ENCODE measurements at places on chromosomes 3 and 15. TPM values are rescaled to one million over a fixed set of nuclear protein-coding genes. Genes with fewer than 3 reads are reported as not detected.

DNA sequence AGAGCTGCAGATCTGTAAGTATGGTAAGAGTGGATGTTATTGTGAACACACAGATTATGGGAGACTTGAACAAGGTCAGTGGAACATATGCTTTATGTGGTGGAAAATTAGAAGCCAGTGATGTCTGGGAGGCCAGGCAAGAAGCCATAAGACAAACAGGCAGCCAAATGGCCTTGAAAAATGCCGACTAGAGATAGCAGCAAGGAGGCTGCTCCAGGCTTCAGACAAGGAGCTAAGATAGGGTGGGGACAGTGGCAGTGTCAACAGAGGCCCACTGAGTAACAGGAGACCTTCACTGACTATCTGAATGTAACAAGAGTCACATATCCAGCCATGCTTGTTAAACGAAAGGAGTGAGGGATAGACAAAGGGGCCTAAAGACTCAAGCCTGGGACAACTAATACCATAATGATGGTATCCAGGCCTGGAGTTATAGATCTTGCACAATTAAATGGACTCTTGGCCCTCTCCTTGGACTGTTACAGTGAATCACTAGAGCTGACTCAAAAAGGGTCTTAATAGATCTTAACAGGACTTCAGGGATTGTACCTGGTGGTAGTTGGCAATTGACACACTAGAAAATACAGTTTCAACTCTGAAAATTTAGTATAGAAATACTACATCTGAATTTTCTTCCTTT is 50.6 kb downstream of the CFAP20DC start:
- no peak for DNase-seq

DNA sequence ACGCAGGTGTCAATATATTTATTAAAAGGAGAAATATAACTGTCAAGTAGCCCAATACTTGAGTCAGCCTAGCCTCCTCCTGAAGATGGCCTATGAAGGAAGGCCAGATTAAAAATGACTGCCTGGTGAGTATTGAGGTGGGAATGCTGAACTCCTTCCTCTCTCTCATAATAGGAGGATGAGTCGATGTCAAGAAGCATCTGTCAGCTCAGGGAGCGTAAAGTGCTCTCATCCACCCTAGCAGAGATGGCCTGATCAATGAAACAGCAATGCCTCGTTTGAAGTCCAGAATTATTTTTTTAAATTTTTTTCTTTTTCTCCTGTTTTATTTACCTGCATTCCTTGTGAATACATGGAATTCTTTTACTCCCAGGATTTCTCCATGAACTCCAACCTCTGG is 58.3 kb downstream of the SCN10A start:
- DNase-seq, result no peak

DNA sequence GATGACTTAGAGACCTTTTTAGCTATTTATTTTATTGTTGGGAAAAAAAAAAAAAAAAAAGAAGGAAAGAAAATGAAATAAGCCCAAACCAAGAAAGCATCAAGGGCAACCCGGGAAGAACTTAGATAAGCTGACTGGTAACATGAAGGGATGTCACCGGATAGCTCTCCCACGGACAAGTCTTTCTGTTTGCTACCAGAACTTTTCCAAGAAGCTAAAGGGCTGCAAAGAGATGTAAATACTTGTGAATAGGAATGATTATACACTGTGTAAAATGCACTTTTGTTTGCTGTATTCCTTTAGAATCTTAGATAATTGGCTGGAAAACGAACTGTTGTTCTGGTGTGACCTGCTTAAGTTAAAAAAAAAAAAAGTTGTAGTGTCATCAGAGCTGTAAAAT is 2.8 kb downstream of the FOXB1 start:
- no peak for DNase-seq

DNA sequence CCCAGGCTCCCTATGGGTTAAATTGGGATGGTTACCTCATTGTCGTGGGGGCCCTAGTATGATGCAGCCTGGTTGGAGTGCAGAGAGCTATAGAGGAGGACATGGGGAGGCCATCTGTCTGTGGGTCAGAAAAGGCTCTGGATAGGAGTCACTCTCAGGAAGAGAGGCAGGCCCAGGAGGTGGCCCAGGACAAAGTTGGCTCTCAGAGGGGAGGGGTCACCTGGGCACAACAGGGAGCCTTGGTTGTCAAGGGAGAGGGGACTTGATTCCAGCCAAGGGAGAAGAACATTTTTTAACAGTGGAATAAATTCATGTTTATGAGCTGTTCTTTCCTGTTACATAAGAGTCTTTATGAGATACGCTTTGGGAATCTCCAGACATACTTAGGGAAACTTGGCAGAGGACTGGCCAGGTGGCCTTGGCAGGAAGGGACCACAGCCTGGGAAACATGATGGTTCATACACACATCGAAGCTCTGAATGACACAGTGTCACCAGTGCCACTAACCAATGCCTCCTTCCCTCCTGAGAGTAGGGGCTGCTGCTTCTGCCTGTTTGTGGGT is 27.5 kb upstream of the LCTL start:
- DNase-seq, result no peak

DNA sequence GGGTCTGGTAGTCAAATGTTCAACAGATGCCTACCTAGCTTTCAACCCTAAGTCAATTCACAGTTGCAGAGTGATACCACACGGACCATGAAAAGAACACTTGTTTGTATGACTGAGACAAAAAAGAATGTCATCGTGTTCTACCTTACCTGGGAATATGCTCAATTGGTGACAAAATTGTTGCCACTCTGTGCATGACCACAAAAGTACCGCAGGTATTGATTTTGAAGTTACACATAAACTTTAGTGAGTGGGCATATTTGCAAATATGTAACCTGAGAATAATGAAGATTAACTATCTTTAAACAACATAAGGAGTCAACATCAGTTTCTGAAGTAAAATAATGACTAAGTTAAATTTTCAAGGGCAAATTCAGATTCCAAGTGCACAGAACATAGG is 53.4 kb upstream of the SNRPN start:
- DNase-seq, result no peak

GRCh38 chr15:57149196-57149595 is 227.1 kb upstream of the CGNL1 start:
- no peak for DNase-seq

- no peak for DNase-seq
Measured at GRCh38 chr15:90205886-90206285, 4.8 kb downstream of the SEMA4B start.

DNA sequence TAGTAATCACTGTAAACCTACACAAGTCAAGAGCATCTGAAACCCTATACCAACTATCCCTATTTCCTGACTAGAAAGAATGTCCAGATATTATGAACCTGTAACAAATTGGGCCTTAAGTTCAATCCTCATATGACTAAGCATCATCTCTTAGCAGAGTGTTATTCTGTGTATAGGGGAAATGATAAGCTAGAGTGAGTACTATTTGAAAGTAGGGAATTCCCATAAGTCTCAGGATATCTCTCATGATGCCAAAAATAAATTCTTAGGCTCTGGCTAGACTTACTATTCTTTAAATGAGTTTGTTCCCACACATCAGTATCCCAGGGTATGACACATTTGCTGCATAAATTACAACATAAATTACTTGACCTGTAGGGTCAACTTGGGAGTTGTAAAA is 15.3 kb downstream of the MRPL47 start:
- no peak for DNase-seq

GRCh38 chr3:10888518-10889090 is 72.6 kb downstream of the SLC6A11 start:
- no peak for DNase-seq

GRCh38 chr3:23796518-23796917 is 9.2 kb upstream of the UBE2E1 start:
- no peak for DNase-seq

DNA sequence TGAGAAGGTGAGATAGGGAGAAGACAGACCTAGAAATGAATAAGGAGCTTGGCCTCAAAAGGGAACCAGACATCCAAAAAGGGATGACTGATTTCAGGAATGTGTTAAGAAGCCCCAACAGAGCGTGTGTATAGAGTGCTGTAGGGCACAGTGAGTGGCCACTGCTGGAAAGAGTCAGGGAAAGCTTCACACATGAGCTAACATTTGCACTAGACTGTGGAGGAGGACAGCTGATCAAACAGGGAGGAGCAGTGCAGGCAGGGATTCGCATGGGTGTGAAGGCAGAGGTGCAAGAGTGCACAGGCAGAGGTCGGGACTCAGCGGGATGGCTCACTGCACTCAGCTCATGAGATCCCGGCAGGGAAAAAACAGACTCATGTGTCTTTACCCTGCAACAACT is 61.8 kb downstream of the NPTN start:
- no peak for DNase-seq

DNA sequence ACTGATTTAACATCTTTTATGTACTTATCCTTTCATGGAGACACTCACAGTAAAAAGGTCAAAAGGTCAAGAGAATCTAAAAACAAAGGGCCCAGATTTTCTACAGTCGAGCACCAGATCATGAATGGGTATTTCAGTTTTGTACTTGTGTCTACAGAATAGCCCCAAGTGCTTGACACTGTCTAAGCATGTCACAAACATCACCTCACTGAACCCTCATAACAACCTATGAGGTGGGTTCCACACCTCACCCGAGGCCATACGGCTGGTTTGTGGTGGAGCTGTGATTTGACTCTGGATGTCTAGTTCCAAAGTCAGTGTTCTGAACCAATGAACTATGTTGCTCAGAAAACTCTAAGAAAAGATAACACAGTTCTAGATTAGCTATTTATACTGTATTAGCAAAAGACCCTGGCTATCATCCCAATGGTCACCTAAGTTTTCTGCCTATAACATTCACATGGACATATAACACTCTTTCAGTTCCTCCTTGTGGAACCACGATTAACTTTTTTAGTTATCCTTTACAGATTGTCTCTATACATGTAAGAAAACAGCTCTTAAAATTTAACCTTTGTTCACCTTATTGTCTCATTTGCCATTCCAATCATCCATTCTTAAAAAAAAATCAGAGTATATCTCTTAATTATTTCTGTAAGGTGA is 25.5 kb downstream of the TM6SF1 start:
- DNase-seq, result no peak

DNA sequence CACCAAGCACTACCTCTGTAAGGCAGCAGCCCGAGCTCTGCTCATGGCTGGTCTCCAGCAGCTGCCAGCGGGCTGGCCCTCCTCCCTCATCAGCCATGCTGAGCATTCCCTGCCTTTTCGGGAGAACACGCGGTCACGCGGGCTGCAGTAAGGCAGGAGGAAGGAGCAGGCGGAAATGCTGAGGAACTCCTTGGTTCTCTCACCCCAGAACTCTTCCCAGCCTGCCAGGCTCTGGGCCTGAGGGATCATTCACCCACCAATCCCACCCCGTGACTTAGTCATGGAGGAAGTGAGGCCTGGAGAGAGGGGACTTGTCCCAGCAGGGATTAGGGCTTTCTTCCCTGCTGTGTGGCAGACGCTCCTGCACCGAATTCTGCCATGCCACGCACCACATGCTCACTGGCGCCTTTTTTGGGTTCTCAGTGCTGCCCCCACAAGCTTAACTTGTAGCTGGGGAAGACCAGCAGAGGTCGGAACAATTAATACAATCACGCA is 42.9 kb upstream of the RPL32 start:
- DNase-seq, result no peak

- no peak for DNase-seq
Measured at GRCh38 chr15:63447017-63447676, 57.2 kb upstream of the USP3 start.

DNA sequence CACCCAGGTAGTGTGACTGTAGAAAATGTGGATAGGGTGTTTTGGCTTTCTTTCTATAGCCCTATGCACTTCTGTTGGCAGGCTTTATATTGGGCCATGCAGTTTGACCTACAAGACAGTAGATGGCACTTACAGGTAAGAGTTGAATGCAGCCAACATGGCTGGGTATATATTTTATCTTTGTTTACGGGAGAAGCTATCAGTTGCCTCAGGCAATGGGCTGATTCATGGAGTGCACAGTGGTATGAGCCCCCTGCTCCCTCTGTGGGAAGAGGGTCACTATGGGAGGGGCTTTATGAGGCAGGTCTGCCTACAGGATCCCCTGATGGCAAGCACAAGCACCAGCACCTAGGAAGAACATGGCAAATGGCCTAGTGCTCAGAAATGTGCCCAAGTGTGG is 301.2 kb upstream of the CDIN1 start:
- no peak for DNase-seq

- no peak for DNase-seq
Measured at GRCh38 chr15:77695961-77696582, 63.4 kb upstream of the LINGO1 start.

DNA sequence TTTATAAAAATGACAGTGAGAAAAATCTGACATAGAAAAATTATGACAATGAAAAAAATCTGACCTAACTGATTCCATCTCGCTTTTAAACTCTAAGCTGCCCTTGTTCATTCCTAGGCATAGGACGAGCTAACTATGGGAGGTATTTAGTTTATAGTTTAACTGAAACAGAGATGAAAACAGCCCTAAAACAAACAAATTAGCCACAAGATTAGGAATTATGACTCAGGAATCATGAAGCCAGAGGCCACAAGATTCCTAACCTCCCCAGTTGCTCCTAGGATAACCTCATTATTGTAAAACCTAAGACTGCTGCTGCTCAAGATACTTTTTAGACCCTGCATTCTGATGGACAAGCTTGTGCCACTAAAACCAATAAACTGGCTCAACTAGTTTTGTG is 122.7 kb upstream of the MNS1 start:
- no peak for DNase-seq

DNA sequence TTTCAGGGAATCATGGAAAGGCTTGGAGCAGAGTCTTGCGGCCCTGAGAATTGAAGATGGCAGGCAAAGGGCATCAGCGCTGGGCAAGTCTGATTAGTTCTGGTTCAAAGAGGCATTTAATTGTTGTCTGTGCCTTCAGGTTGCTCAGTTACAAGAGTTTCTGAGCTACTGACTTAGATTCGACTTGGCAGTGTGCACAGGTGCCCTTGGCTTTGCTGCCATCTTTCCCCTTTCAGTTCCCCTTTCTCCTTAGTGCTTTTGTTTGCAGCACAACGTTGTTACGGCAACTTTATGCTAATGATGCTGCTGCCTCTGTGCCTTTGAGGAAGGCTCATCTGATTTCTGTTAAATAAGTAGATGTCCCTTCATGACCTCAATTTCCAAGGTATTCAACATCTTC is 12.5 kb downstream of the P2RY14 start:
- no peak for DNase-seq

SLMAP gene
- total RNA-seq, result 43.1 TPM

ACSBG1 gene
- total RNA-seq, result not detected

PPM1L gene
- 2.4 TPM for total RNA-seq

GABRR3 gene
- total RNA-seq, result not detected

NMB gene
- total RNA-seq, result 4.0 TPM

RBP2 gene
- not detected for total RNA-seq

TRH gene
- not detected for total RNA-seq

LRRC58 gene
- 22.2 TPM for total RNA-seq

C3orf20 gene
- total RNA-seq, result not detected

CPNE4 gene
- total RNA-seq, result not detected
